ENCODE measurements at places on chromosomes 6 and 20.
A peak's percentile ranks its signal among the peaks of the same experiment; 100 is the strongest.

GRCh38 chr6:167872538-167873210 lies 46.0 kb downstream of the AFDN start:
- no peak for DNase-seq

GRCh38 chr6:168746643-168747042 lies 305.7 kb downstream of the SMOC2 start:
- DNase-seq = no peak

DNA sequence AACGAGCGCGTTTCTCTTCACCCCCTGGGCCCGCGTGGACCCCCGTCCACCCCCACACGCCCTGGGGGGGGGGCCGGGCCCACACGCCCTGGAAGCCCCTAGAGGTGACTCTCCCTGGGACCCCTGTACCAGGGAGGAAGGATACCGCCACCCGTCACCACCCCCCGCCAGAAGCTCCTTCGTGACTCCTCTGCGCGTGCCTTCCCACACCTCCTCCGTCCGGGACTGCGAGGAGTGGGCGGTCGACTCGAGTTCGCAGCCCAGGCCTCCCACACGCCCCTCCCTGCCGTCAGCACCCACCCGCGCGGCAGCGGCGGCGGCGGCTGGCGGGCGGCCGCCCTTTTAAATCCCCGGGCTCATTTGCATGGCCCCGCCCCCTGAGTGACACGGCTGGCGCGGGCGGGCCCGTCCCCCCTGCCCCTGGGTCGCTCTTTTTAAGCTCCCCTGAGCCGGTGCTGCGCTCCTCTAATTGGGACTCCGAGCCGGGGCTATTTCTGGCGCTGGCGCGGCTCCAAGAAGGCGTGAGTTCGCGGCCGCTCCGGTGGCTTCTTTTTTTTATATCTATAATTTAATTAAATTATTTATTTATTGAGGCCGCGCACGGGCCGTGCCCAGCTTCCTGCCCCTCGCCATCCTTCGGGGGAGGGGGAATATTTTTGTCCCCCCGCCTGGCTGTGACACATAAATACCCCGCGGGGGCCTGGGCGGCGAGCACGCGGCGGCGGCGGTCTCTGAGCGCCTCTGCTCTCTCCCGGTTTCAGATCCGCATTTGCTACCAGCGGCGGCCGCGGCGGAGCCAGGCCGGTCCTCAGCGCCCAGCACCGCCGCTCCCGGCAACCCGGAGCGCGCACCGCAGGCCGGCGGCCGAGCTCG lies at the start of gene HMGA1:
Gene HMGA1 (plus strand): TSS at position 431 of the 873 bp plus-strand sequence. CDS start 3,908 bp downstream, outside the sequence.
- peak; percentile 88 for DNase-seq

DNA sequence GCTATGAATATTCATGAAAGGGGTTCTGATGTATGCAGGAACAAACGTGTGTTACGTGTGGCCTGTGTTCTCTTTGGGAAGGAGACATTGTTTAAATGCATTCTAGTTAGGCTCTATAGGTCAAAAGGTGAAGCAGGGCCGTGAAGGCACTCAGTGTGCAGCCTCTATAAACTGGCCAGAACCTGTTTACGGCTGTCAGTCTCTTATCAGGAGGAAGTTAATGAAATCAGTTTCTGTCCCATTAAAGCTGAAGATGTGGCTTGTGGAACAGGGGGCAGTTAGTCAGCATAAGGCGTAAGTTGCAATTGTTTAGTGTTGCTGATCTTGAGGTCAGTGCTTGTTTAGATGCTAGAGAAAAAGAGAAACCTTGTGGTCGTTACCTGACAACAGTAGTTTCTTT lies 111.5 kb upstream of the KCNG1 start:
- DNase-seq = no peak

DNA sequence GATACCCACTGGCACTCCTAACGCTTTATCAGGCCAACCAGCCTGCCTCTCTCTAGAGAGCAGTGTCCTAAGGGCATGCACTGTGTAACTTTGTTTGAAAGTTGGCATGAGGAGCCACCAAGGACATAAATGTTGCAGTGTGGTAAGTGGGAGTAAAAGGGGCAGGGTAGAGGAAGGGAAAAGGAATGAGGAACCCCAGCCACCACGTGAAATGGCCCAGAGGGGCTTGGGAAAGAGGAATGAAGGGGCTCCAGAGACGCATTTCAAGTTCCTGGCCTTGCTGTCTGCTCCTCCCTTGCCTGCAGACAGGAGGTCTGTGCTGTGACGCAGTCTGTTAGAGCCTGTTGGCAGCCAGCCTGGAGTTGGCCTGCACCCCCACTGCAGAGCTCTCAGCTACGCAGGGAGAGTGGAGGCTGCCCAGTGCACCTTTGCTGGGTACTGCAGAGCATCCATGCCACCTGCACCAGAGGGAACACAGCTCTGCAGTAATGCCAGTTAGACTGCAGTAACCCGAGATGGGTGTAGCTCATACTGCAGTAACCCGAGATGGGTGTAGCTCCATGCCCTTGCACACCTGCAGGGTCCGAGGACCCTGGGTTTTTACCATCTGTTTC lies 86.8 kb upstream of the SNAP25 start:
- no peak for DNase-seq

DNA sequence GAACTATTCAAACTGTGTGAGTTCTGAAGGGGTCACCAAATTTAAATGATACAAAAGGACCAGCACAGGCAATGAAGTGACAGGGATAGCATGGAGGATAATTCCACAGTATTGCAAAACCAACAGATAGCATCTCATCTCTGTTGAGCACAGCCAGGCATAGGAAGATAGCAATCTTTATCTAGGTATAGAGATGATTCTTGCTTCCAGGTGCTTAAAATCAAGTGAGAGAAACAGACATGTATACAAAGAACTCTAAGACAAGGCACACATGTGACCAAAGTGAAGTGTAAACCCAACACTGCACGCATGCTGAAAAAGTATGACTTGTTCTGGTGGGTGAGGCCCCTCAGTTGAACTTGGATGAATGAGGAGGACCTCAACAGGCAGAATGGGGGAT lies 48.4 kb upstream of the ARMC2 start:
- DNase-seq = no peak

DNA sequence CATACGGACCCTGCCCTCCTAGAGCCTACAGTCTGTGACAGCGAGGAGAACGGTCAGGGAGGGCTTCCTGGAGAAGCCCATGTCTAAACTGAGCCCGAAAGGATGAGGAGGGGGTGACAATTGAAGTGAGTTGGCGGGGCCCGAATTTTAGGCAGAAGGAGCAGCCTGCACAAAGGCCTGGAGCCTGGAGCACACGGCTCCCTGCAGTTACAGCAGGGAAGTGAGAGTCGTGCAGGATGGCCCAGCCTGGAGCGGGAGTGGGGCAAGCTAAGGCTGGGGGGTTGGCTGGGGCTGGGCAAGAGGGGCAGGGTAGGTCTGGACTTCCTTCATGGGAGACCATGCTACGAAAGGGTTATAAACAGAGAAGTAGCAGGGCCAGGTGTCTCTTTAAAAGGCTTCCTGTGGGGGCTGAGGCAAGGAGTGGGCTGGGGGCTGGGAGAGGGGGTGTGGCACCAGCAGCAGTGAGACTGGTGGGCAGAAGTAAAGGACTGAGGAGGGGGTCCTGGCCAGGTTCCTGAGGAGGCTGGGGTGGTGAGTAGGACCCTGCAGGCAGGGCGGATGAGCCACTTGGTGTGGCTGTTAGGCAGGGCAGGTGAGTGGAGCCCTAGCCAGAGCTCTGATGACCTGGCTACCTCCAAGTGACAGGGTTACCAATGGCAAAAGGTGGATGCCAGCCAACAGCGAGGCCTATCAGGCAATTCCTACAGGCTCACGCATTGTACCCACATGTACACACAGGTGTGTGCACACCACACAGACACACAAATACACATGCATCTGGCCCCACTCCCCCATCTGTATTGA lies 119.2 kb downstream of the MRPL14 start:
- no peak for DNase-seq

DNA sequence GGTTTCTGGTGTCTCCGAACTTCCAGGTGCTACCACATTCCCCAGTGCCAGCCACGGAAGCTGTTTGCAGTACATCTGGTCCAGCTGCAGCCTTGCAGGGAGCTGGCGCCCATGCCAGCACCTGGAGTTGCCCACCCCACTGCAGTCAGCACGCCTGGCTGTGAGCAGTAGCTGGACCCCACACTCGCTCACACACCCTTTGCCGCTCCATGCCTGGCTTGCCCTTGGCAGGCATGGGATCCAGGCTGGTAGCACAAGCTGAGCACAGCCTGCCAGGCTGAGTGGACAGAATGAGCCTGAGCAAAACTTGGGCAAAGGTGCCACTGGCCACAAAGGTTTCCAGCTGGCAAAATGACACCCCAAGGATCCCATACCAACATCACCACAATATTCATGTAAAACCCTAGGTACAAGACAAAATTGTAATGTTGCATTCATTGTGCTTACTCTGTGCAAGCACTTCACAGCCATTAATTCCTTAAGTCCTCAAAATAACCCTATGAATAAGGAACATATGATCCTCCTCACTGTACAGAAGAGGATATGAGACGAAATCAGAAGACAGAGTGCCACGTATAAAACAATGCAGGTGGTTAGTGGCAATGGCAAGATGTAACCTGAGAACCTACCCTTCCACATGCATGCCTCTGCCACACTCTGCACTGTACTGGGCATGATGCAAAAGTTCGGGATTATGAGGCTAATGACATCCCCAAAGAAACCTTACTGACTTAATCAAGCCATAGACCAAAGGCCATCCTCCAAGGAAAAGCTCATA lies 18.3 kb downstream of the KIF16B start:
- DNase-seq = no peak

DNA sequence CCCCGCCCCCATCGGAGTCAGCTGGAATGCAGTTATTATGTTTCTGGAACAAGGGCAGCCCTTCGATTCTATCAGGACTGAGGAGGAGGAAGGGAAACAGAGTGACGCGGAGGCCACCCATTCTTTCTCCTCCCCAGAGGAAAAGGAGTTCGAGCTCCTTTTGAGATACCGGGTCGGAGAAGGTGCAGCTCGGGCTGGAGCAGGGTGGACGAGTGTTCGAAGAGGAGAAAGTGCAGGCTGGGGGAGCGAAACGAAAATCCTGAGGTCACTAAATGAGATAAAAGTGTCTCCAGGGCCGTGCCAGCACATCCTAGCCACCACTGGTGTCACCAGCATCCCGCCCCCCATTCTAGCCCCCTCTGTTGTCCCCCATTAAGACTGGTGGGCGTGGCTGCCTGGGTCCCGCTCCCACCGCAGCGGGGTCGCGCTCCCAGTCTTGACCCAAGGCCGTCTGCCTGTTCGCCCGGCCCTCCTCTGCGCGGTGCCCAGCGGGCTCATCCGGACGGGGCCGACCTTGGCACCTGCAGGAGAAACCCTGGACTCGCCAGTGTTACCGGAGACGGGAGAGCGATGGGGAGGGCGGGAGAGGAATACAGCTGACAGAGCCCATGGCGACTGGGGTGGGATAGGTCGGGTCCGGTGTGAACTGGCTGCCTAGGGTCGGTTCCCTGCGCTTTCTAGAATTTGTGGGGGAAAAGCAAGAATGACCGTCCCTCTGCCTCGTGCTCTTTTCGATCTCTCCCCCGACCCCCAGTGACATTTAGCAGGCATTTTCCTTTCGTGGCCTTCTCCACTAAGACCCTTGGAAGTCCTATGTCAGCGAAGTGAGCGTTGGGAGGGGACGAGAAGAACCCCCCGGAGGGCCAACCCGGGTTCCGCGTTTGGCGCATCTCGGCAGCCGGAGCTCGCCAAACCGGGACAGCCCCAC lies 16.2 kb downstream of the FOXA2 start:
- no peak for DNase-seq

GRCh38 chr20:24950128-24950835 lies 1.2 kb downstream of the CST7 start:
- no peak for DNase-seq

DNA sequence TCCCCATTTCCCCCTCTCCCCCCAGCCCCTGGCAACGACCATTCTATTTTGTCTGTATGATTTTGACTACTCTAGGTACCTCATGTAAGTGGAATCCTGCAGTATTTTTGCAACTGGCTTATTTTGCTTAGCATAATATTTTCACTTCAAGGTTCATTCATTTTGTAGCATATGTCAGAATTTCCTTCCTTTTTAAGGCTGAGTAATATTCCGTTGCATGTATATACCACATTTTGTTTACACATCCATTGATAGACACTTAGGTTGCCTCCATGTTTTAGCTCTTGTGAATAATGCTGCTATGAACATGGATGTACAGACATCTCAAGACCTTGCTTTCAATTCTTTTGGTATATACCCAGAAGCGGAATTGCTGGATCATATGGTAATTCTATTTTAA lies 1.4 kb upstream of the UQCC2 start:
- no peak for DNase-seq

DNA sequence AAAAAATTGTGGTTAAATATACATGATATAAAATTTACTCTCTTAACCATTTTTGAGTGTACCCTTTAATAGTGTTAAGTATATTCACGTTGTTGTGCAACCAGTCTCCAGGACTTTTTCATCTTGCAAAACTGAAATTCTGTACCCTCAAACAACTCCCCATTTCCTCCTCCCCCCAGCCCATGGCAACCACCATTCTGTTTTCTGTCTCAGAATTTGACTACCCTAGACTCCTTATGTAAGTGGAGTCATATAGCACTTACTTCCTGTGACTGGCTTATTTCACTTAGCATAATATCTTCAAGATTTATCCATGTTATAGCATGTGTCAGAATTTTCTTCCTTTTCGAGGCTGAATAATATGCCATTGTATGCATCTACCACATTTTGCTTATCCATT lies 5.1 kb downstream of the VPS16 start:
- DNase-seq = no peak

GRCh38 chr6:80456724-80457438 lies 350.4 kb downstream of the BCKDHB start:
- DNase-seq = no peak

DNA sequence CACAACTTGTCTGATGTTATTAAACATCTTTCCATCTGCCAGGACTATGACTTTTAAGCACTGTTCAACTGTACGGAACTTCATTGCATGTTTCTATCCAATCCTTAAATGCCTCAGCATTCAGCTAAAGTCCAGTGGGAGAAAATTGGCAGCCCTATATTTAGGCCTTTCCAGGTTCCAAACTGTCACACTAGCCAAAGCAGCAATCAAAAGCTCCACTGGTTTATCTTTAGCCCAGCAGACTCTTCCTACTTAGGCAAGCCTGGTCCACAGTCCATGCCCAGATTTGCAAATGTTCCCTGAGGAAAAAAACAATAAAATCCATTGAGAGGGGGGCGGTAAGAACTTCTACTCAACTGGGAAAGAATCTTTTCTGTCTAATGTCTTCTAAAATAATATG lies 349.1 kb upstream of the GJE1 start:
- DNase-seq = no peak

DNA sequence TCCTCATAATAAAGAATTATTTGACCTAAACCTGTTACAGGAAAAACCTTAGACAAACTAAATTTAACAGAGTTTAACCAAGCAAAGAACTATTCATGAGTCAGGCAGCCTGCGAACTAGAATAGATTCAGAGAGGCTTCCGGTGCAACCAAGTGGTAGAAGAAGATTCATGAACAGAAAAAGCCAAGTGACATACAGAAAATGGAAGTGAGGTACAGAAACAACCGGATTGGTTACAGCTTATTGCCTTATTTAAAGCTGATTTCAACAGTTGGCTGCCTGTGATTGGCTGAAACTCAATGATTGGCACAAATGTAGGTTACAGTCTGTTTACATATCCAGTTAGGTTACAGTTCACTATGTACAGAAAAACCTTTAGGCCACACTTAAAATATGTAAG lies 10.1 kb downstream of the PPP1R3G start:
- no peak for DNase-seq

All from CD8-positive, alpha-beta memory T cell (primary cell).